ENCODE measurements at places on chromosomes 3 and 15.

DNA sequence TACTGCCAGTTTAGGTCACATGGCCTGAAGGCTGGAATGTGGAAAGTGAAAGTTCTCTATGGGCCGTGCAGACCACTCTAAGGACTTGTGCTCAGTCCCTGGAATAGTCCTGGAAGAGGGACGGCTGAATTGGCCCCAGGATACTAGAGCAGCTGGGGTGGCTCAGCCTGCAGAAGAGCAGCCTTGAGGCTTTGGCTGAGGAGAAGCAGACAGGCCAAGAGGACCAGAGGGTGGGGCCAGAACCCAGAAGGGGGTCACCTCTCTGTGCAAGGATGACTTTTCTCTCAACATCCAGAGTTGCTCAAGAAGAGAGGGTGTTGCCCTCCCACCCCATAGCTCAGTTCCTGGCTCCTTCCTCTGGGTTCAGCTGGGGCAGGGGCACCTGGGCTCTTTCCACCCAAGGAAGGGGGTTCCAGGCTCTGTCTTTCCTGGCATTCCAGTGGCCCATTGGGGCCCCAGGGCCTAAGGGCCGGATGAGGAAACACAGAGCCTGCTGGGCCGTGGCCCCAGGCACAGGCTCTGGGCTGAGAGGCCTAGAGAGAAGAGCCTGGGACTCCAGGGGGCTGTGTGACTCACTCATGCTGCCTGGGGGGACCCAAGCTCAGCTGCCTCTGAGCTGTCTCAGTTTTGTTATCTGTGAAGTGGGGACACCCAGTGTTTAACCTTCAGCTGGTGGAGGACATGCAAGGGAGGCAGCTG is 8.5 kb upstream of the FBLN2 start:
- DNase-seq = no peak

- DNase-seq = no peak
Observed at GRCh38 chr15:100771746-100772145, 107.9 kb upstream of the ALDH1A3 start.

GRCh38 chr15:36905908-36906307 is 194.4 kb downstream of the MEIS2 start:
- no peak for DNase-seq

DNA sequence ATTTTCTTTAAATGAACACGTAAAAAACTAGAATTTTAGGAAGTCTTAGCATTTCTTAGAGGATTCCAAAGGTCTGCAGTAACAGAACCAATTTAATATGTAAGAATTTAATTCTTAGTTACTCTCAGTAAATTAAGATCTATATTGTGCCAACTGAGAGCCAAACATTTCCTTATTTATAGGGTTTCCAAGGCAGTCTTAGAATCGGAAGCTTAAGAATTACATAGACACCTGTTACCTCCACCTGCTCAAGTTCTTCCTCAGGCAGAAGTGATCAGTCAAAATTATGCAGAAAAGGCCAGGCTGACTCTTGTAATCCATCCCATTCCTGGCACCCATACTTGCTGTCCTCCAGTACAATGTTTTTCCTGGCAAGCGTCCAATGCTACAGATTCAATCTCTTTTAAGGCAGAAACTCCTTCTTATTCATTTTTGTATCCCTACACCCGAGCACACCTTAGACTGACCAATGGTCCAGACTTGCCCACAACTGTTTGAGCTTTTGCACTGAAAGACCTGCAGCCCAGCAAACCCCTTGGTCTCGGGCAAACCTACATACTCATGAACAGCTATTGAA is 64.3 kb downstream of the NCEH1 start:
- no peak for DNase-seq

DNA sequence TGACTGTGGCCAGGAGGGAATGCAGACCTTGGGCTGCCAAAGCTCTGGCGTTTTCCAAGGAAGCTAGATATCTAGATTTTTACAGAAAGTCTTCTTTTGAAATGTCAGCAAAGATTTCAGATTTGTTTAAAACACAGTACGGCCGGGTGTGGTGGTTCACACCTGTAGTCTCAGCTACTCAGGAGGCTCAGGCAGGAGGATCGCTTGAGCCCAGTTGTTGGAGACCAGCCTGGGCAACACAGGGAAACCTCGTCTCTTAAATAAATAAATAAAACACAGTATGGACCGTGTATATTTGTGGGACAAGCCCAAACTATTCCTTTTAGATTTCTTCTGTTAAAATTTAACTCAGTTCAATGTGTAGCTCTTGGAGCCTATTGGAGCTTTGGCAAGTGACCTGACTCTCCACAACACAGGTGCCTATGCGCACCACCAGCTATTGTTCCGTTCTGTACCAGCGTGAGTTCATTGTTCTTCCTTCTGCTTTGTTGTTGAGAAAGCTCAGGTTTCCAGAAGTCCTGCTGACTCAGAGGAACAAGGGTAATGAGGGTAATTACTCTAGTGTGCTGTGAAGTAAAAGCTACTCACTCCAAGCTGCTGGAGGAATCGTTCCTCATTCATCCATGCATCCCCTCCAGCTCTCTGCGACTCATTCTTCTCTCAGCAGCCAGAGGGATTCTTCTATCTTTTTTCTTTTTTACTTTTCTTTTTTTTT is 73.1 kb upstream of the SLC6A6 start:
- no peak for DNase-seq

GRCh38 chr3:123792473-123793201 is 91.5 kb downstream of the MYLK start:
- DNase-seq = no peak

DNA sequence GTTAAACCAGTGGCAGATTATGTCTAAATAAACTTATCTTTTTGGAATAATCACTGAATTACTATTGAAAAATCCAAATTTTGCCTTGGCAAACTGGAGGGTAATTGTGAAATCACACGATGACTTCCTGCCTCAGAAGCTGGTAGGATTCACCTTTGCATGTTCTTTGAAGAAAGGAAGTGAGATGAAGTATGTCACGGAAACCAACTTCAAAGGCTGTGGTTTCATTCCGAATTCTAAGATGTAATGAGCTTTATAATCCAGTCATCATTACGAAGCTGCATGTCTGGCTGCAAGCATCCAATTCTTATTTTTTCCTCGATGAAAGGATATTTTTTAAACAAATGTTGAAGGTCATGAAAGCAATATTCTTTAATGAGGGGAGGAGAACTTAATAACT is 15.0 kb upstream of the ZBED2 start:
- DNase-seq = peak; percentile 13

DNA sequence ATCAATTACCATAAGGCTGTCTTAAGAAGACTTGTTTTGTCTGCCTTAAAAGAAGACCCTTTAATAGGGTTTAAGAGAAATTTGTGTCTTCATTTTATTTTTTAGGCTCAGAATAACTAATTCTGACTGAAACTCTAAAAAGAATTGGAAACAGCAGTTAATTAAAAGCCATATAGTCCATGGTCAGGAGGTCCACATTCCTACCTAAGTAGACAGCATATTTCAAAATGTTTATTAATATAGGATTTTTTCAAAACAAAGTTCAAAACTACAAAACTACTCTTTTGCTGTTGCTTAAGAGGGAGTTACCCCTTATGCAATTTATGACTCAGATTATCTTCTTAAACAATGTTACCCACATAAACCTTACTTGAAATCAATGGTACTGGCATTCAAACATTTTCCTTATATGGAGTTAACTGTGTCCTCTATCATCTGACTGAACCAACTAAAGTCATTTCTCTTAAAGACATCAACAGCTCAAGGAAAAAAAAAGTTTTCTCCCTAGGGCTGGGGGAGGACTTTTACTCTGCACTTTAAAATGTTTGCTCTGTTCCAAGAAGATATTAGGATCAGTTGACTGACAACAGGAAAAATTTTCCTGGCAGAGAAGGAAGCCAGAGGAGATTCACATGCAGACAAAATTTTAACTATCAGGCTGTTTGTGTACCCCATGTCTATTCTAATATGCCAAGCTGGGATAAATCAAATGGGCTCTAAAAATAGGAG is 56.8 kb upstream of the NANOGP8 start:
- DNase-seq = no peak

DNA sequence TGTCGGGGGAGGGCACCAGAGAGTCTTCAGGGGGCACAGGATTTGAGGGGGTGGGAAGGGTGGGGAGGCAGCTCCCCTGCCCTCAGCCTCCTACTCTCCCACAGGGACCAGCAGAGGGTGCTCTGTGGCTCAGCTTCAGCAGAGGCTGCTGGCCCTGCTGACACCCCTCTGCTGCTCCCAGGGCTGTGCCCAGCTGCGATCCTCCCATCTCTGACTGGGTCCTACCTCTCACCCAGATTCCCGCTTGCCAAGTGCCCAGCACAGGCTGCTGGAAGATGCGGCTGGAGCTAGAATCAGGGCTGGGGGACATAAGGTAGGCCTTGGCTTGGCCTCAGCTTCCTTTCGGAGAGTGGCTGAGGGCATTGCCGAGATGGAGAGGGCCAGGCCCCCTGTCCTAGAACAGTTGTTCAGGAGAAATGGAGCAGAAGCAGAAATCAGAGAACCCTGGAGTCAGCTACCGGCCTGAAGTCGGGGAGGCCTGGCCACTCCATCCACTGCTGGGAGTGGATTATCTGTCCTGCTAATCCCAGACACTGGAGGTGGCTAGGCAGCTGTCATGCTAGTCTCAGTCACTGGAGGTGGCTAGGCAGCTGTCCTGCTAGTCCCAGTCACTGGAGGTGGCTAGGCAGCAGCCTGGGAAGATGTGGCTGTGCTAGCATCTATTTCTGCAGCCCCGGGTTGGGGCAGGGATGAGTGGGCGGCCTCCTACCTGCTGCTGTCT is 3.9 kb downstream of the GRM2 start:
- DNase-seq = no peak

GRCh38 chr15:97215629-97216028 is 744.9 kb upstream of the ARRDC4 start:
- DNase-seq = no peak

DNA sequence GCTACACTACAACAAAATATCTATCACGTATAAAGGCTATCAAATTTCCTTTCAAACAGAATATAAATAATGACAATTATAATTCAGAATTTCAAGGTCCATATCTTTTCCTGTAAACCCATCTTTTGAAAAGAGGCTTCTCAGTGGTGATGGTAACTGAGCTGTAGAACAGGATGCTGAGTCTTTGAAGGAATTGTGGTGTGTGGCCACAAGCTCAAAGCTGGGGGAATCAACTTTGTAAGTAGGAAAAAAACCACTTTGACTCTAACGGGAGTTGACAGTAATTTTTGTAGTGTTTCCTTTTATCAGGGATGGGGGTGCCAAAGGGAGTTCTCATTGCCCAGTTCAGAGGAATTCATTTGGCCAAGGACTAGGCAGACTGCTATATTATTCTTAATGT is 13.3 kb upstream of the ZCWPW2 start:
- DNase-seq = no peak

DNA sequence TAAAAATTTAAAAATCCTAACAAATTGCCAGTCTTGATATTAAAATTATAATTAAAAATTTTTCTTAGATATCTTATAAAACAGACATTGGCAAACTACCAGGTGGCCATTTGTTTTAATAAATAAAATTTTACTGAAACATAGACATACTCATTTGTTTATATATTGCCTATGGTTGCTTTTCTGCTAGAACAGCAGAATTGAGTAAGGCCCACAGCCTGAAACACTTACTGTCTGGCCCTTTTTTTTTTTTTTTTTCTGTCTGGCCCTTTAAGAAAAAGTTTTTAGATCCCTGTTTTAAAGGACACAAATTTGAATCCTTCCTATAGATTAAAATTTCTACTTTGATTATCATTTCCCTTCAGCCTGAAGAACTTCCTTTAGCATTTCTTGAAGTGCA is 60.5 kb upstream of the CTDSPL2 start:
- DNase-seq = no peak

DNA sequence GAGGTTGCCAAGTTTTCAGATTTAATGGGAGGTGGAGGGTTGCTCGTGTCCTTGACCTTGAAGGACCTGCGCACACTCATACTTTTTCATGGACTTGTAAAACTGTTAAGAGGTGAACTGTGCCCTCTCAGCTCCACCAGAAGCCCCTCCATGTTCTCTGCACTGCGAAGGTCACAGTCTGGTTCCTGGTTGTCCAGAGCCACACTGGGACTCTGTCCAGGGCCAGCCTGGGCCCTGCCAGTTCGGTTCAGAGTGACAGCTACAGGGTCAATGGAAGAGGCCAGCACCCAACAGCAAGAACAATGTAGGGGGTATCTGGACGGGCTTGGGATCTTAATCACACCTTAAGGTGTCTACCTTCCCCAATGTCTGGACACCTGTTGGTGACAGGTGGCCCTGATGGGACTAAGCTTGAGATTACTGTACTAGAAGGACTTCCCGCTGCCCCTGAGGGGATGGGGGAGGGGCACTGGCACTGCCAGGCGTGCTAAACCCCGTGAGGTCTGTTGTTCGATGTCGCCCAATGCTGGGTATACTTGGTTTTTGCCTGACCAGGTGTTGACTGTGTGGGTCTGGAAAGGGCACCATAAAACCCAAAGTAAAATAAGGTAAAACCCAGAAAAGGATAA is 34.7 kb downstream of the GRK7 start:
- DNase-seq = no peak

GRCh38 chr15:62658498-62658897 is 384.0 kb upstream of the TPM1 start:
- DNase-seq = no peak

All from stimulated activated naive CD4-positive, alpha-beta T cell treated with Interleukin-2 at 50 U/mL for 16 hours (primary cell).